D721Med (cell line): ENCODE measurements at places on chromosomes 2 and 18.

DNA sequence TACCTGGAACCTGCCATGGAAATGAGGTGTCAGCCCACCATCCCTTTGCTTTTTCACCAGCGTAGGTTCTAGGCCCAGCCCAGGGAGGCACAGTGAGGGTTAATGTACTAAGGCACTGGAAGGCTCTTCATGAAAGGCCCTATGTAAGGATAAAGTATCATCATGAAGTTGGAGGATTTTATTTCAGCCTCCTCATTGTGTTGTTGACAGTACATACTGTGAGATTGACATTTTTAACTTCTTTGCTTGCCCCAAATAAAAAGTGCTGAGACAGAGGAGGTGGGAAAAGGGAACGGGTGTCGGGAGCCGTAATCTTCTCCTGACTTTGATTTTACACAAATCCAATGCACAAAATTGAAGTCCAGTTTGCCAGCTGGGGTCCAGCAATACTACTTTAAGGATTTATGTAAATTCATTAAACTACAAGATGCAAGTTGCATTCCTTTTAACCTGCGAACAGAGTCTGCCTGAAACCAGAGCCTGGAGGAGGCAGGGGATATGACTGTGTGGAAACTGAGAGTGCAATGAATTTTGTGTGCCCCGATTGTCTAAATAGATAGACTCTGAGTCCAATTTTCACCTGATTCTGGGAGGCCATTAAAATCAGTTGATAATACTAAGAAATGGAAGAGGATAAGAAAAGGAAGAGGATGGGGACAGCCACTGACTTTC lies 5.4 kb upstream of the NCKAP5 start:
- DNase-seq = no peak

DNA sequence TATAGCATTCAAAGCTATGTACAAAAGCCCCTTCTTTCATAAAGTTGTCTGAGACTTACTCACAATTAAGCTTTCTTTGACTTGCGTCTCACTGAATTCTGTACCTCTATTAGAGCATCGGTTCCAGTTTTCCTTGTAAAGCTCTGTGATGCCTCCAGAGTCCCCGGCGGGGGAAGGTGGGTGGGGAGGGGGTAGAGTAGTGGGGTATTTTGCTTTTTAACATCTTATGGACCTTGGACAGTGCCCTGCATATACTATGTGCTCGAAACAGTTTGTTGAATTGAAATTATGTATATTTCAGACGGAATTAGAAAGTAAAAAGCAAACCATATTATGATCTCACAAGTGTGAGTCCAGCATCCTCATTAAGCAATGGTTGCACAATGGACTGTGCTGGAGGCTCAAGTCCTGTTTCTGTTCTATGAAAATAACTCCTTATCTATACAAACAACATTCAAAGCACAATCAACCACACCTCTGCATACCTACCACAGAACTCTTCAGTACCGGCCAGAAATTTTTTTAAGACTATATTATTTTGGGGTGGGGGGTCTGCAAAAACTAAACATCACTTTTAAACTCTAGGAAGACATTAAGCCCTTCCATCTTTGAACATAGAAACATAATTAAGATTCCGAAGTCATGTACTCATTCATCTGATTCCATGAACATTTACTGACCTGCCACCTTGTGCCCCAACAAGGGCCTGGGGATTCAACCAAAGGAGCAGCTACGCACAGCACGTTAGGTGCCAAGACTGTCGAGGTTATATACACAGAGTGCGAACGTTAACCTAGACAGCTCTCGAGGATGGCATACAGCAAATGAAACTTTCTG lies 908 bp downstream of the STAT1 start:
- no peak for DNase-seq

GRCh38 chr2:183867206-183867605 lies 731.1 kb upstream of the ZNF804A start:
- no peak for DNase-seq

GRCh38 chr2:70965506-70965905 lies 12.9 kb upstream of the ANKRD53 start:
- no peak for DNase-seq

- DNase-seq = no peak
These were observed 27.5 kb downstream of the BIN1 start for GRCh38 chr2:127079358-127079920.

DNA sequence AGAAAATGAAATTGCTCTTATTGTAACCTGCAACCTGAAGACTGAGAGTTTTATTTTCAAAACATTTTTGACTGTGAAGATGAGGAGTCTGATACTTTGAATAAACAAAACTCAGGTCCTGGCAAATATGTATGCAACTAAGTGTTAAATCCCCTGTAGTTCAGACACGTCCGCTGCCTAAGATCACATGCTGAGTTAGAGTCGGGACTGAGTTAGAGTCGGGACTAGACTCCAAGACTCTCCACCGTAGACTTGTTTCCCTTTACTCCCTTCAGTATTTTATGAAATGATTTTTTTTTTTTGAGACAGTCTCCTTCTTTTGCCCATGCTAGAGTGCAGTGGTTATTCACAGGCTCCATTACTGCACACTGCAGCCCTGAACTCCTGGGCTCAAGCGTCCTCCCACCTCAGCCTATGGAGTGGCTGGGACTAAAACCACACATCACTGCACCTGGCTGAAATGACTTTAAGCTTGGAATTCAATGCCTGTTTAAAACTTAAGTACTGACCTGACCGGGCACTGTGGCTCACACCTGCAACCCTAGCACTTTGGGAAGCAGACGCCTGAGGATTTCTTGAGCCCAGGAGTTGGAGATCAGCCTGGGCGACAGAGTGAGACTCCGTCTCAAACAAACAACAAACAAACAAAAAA lies 28.0 kb upstream of the PMAIP1 start:
- no peak for DNase-seq

GRCh38 chr2:241092677-241093076 lies 9.4 kb downstream of the MTERF4 start:
- DNase-seq = no peak

GRCh38 chr2:196914867-196915460 lies 11.5 kb downstream of the PGAP1 start:
- no peak for DNase-seq

DNA sequence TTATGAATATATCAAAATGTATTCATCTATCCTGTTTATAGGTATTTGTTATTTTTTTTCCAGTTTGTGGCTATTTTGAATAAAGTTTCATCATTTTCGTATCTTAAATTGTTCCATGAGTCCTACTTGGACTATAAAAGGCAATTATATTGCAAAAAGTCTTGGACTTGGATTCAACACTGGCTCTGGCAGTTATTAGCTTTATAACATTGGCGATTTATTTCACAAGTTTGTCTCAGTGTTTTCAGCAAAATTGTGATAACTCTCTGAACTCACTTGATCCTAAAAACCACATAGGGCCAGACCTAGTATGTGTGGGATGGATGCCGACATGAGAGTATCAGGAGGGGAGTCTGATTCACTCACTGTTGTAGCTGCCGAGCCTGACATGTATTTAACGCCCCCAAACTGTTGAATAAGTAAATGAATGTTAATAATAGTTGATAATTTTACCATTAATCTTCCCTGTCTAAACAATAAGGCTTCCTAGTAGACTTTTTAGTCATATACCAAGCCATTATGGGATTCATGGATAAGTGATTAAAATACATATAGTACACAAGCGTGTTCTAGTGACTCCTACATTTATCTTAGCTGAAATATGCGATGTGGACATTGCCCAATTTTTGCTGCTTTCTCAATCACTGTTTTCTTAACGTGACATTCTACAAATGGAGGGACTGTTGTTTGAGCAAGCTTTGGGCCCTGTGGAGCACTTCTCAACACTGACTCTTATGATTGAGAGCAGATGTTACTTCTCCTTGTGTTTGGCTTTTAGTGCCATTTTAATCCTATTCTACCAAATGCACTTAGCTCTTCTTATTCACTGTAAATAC lies 907.6 kb downstream of the EPHA4 start:
- DNase-seq = no peak

GRCh38 chr2:54665436-54665856 lies 58.0 kb upstream of the EML6 start:
- DNase-seq = no peak
